ENCODE measurements at places on chromosomes 3 and 15.

- DNase-seq, result no peak
These were observed 306.6 kb upstream of the TGFBR2 start for GRCh38 chr3:30299674-30300385.

GRCh38 chr3:70806556-70806955, 494.1 kb upstream of the MDFIC2 start:
- no peak for DNase-seq

DNA sequence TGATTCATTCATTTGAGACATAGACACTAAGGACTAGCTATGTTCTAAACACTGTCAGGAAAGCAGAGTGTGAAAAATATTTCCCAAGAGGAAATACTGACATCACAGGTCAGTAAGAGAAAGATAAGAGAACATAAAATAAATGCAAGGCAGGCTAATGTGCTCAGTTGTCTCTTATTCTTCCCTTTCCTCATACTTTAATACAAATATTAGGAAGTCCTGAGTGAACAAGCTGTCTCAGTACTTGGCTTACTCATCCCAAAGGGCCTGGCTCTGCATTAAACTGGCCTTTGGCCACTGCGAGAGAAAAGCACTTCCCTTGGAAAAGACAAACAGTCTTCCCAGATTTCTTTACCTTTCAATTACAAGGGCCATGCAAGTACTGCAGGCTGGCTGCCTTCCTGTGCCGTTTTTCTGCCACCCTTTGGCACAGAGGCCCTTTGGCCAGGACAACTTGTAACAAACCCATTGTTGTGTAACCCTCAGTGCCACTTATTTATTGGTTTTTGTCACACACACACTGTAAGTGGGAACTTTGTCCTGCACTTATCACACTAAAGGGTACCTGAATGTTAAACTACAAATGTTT, 31.7 kb downstream of the EDC3 start:
- no peak for DNase-seq

GRCh38 chr15:88756921-88757320, 46.3 kb upstream of the ACAN start:
- no peak for DNase-seq

- no peak for DNase-seq
These were observed 700 bp upstream of the EDEM1 start for GRCh38 chr3:5186858-5187155.

Data from tibial artery (tissue), 4 donors.